ENCODE measurements at places on chromosomes 7 and 10.

GRCh38 chr7:158548726-158549125 lies 38.9 kb downstream of the PTPRN2 start:
- no peak for DNase-seq

- DNase-seq = no peak
Measured at GRCh38 chr7:2014391-2015241, 218.1 kb downstream of the MAD1L1 start.

DNA sequence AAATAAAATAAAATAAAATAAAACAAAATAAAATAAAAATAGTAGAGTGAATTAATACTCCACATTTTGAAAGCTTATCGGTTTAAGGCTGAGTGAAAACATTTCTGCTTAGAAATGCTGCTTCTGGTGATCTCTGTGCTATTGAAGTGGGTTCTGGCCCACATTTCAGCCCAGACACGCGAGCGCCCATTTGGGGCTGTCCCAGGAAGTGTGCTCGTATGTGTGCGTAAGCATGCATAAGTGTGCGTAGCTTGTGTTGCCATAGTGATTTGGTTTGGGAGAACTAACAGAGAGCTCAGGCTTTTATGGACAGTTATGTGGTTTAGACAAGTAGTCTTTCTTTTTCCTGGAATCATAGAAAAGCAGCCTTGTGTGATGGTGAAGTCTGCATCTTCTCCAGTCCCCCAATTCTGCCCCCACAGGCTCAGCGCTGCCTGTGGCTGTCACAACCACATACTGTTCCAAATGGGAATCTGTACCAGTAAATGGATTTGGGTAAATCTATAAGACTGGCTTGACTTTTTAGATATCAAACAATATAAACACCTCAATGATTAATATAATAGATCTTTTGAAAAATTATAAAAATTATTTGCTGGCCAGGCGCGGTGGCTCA lies 29.8 kb upstream of the PURB start:
- no peak for DNase-seq

DNA sequence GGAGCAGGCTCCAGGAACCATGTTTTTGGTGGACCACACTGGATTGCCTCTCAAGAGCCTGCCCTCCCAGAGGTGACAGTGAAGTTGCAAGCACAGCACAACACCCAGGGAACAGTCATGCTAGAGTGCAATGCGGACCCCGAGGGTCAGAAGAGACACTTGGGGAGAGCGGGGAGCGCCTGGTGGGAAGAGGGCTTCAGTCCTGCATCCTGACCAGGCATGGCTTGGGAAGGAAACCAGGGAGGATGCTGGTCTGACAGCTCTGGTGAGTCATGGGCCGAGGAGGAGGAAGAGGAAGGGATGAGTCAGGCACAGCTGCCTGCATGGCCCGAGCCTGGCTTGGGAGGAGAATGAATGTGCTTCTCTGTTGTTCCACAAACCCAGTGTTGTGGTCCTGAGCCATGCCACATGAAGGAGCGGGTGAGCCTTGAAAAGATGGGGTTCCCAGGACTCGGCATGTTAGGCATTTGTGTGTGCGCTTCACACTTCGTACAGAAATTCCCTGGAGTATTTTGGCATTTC lies 29.5 kb upstream of the ANKRD2 start:
- no peak for DNase-seq

GRCh38 chr10:12337453-12338372 lies 11.6 kb upstream of the CAMK1D start:
- no peak for DNase-seq

DNA sequence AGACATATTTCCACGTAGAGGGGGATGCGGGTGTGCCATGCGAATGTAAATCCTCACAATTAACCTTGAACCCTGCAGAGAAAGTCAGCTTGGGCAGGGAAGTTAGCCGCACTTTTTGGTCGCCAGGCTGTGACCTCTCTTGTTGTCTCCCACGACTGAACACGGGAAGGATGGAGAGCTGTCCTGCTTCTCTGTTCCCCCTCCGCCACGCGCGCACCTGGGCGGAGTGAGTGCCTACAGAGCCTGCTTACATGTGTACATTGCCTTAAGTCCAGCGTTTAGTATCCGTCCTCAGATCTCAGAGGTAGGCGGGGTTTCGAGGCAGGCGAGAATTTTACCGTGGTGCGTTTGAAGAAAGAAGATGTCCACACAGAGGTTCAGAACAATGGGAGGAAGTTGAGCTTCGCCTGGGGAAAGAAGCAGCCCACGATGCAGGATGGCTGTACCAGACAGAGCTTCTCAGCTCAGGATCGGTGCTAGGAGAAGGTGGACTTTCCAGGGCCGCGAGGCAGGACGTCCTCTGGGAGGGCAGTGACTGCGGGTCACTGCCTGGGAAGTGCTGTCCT lies 482 bp upstream of the ERCC6 start:
- peak; percentile 82 for DNase-seq

DNA sequence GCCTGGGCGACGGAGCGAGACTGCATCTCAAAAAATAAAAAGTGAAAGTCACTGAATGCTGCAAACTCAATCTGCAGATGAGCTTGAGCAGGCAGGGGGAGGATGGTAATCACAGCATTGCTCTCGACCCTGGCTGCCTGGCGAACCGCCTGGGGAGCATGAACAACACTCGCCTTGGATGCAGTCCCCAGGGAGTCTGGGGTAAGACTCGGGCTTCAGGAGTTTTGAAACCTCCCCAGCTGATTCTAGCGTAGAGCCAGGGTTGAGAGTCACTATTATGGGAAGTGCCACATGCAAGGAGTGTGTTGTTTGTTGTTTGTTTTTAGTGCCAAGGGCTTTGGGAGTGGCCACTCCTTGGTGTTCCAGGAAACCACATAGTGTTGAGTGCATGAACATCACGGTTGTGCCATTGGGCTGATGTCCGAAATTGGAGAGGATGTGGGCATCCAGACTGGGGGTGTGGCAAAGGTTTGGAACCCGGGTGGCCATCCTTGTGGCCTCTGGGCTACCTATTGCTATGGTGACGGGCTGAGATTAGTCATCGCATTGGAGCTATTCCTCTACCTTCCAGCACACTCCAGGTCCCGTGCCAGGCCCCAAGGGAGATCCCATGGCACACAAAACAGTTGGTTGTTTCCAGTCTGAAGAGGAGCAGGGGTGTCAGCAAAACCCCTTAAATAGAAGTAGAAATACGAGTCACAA lies 92.6 kb downstream of the RGS10 start:
- DNase-seq = no peak

GRCh38 chr7:115721293-115722217 lies 309.0 kb downstream of the TFEC start:
- no peak for DNase-seq

- no peak for DNase-seq
Measured at GRCh38 chr7:150937848-150938561, 40.1 kb downstream of the KCNH2 start.

DNA sequence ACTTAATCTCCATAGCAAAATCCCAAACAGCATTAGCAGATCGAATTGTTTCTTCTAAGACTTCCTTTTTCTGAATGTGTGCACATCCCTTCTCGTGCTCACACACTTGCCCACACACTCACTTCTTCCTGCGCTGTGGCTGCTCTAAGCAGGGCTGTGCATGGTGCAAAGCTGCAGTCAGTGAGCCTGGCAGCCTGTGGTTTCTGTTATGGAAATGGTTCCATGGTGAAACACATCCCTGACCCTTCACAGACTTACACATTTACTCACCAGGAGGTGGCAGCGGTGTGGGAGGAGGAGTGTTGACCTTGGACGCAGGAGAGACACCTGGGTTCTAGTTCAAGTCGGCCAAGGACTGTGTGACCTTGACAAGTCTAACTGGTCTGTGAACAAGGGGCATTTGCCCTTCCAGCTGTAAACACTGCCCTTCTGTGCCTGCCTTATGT lies 24.9 kb downstream of the MTURN start:
- DNase-seq = peak; percentile 55

GRCh38 chr7:107917763-107918651 lies 27.0 kb downstream of the DLD start:
- DNase-seq = no peak

- DNase-seq = peak; percentile 33
Measured at GRCh38 chr10:104080762-104081161, 4.9 kb downstream of the COL17A1 start.

DNA sequence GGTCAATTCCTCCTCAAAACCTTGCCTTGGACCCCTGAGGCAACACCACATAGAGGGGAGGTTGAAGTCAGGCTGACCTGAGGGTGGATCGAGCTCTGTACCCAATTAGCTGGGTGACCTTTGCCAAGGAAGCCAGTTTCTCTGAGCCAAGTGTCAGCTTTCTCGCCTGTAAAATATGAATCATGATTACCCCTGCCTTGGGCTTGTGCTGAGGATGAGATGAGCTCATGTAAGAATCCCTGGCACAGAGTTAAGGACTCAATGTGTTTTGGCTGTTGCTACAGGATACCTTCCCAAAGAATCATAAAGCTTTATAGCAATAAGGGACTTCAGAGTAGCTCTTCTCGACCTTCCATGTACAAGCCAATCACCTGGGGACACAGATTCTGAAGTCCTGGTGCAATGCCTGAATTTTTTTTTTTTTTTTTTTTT lies 43.5 kb upstream of the CACUL1 start:
- no peak for DNase-seq

DNA sequence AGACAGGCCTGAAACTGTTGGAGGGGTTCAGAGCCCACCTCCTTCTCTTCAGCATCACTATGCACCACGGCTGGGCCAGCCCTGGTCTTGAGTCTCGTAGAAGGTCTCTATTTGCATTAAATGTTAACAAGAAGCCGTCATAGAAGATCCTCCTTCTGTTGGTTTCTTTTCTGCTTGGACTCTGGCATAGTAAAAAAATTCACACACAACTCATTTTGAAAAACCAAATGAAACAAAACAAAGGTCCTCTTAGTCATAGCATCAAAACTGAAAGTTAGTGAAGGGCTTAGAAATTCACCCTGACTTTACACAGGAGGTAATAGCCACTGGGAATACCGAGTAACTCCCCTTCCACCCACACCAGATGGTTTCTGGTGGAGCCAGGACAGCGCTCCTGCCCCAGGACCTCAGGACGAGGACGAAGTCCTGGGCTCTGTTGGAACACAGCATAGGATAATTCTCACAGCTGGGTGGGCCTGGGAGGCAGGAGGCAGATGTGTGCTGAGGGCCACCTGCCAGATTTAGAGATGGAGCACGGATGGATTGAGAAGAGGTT lies 248.4 kb upstream of the KLF6 start:
- DNase-seq = no peak

- DNase-seq = peak; percentile 70
Measured at GRCh38 chr10:32055478-32056135, 618 bp downstream of the KIF5B start.

DNA sequence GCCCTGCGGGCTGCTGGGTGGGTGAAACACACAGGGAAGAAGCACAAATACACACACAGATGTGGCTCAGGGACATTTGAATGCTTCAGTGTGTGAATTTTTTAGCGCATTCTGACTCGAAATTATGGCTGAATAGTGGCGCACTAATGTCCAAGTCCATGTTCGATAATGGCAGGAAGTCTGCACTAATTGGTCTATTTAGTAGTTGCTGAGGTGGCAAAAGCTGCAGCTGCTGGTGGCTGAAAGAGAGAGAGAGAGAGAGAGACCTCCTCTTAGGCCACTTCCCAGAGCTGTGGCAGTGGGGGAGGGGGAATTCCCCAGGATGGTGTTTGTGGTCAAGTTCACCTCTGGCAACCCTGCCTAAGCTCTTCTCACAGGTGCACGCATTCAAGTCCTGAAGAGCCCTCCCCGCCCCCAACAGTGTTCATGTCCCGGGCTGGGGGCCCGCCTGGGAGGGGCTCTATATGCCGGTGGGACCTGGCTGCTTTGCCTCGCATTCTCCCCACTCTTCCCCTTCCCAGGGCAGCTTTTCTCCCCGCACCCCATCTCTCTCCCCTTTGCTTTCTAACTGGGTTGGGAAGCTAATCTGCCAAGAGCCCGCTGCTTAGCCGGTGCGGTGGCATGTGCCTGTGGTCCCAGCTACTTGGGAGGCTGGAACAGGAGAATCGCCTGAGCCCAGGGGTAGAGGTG lies 6.0 kb upstream of the MNX1 start:
- no peak for DNase-seq

DNA sequence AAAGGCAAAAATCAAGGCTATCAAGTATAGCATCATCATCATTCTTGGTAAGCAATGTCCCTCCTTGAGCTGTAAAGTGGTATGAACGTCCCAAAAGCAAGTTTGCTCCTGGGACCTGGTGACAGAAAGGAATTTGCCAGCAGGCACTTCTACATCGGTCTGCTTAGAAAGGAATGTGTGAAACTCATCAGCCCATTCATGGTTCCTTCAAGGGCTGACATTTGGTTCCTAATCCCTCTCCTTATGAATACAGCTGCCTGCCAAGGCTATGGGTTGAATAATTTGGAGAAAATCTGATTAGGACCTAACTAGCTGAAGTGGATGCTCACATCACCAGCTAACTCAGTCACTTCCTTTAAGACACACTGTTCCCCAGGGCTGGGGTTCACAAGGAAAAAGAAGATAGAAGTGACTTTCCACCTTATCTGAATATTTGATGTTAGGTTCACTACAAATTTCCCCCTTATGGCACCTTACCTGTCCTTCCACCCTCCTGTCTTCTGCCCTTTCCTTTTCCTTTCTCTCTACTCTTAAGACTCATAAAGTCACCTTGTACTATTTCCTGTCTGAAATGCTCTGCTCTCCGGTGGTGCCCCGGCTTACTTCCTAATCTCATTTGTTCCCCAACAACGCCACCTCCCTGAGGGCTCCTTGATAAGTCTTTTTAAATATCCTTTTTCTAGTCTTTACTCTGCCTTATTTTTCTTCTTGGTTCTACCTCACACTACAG lies 187.1 kb downstream of the NPSR1 start:
- no peak for DNase-seq

- DNase-seq = no peak
Measured at GRCh38 chr10:97580421-97581367, 3.5 kb upstream of the HOGA1 start.

GRCh38 chr10:89521368-89521767 lies 14.0 kb downstream of the SLC16A12 start:
- no peak for DNase-seq

- peak; percentile 23 for DNase-seq
Measured at GRCh38 chr7:75915416-75916156, 631 bp downstream of the POR start.

DNA sequence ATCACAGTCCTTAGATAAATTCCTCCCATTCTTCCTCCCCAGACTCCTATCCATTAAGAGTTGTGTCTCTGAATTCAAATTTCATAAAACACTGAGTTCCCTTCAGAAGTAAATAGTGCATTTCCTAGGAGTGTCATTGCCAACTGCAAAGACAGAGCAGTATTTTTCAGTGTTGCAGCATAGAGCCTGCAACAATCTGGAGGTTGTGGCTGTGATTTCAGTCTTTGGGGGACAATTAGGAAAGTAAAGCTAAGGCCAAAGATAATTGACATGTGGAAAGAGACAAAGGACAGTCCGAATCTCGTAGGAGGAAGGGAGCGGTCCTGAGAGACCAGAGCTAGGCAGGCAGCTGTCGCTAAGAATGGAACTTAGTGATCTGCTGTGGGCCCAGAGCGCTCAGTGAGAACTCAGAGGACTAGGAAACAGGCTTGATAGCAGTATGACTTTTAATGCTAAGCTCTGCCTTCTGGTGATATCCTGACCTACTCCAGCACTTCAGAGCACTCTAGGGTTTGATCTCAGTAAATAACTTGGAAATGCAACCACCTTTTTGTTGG lies 46.2 kb downstream of the PRPF18 start:
- DNase-seq = no peak
